Ureter (tissue), 1 donor: ENCODE measurements at places on chromosomes 16 and 17. TPM values are rescaled to one million over a fixed set of nuclear protein-coding genes. Genes with fewer than 3 reads are reported as not detected.

RAB11FIP4 gene
- total RNA-seq: 40.7 TPM

C17orf78 gene
- not detected for total RNA-seq

PIK3R5 gene
- 8.4 TPM for total RNA-seq

HOXB5 gene
- total RNA-seq: 30.1 TPM

SOCS3 gene
- 66.1 TPM for total RNA-seq

DNA sequence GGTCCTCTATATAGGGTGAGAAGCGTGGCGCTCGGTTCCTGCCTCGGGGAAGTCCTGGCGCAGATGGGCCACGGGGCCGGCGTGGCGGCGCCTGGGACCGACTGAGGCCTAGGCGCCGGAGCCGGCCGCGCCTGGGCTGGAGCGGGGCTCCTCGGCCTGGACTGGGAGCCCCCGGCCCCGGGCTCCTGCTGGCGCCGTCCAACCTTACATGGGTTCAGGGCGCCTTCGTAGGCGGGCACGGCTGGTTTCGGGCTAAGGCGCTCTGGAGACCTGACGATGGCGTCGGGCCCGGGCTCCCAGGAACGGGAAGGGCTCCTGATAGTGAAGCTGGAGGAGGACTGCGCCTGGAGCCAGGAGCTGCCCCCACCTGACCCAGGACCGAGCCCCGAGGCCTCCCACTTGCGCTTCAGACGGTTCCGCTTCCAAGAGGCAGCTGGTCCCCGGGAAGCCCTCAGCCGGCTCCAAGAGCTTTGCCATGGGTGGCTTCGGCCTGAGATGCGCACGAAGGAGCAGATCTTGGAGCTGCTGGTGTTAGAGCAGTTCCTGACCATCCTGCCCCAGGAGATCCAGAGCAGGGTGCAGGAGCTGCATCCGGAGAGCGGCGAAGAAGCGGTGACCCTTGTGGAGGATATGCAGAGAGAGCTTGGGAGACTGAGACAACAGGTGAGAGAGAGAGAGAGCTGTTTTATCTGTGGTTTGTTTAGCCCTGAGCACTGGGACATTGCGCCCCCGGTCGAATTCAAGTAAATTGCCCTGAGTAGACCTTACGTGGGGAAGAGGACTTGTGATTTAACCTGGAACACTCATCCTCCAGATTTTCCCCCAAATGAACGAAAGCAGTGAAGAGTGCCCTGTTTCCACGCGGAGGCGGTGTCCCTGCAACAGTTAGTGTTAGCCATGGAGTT lies 504 bp downstream of the ZNF263 start:
- DNase-seq: no peak

GRCh38 chr16:84540194-84540593 lies 35.7 kb upstream of the MEAK7 start:
- DNase-seq: no peak

GRCh38 chr17:77846531-77847085 lies 111.9 kb upstream of the TNRC6C start:
- no peak for DNase-seq

DNA sequence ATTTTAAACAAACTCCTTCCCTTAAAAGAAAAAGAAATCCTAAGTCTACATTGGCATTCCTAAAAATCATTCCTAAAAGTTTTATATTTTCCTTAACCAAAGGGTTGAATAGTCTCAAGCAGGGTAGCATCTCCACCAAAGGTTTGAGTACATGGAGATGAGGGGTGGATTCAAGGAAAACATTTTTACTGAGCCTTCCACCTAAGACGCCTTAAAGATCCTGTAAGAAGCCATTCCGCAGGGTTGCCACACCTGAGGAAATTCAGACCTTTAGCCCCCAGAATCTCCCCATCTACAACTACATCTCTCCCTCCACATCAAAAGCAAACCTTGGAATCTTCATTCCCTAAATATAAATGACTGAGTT lies 7.7 kb upstream of the AKTIP start:
- no peak for DNase-seq
